ENCODE measurements at places on chromosomes 1 and 21.

DNA sequence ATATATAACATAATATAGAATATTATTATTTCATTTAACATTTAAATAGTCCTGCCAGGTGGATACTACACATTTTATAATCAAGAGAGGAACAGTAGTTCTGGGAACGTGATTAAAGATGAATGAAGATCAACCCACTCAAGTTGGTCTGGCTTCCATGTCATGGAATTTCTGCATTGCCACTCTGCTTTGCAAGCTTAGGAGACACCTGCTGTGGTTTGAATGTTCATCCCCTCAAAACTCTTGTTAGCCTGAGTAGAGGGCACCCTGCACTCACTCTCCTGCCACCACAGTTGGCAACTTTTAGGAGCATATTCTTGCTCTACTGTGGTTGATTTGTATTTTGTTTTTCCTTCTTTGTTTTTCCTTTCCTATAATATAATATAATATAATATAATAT lies 153.2 kb downstream of the GLUL start:
- DNase-seq = no peak

DNA sequence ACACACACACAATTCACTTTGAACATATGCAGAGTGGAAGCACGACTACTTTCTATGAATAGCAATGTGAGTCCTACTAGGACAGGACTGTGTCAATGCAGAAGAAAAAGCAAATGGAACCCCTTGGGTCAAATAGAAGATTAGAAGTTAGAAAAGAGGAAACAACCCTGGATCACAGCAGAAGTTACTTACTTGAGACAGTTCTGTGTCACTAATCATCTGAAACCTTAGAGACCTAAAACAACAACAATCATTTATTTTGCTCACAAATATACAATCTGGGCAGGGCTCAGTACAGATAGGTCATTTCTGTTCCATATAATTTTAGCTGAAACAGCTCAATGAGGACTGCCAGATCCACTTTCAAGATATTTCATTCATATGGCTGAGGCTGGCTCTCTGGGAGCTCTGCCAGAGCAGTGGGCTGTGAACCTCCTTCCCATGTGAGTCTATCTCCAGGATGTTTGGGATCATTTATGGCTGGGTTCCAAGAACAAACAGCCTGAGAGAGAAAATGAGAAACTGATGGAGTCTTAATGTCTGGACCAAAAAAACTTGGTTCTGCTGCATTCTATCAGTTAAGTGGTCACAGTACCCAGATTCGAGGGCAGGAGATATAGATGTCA lies 42.5 kb upstream of the IL10 start:
- no peak for DNase-seq

DNA sequence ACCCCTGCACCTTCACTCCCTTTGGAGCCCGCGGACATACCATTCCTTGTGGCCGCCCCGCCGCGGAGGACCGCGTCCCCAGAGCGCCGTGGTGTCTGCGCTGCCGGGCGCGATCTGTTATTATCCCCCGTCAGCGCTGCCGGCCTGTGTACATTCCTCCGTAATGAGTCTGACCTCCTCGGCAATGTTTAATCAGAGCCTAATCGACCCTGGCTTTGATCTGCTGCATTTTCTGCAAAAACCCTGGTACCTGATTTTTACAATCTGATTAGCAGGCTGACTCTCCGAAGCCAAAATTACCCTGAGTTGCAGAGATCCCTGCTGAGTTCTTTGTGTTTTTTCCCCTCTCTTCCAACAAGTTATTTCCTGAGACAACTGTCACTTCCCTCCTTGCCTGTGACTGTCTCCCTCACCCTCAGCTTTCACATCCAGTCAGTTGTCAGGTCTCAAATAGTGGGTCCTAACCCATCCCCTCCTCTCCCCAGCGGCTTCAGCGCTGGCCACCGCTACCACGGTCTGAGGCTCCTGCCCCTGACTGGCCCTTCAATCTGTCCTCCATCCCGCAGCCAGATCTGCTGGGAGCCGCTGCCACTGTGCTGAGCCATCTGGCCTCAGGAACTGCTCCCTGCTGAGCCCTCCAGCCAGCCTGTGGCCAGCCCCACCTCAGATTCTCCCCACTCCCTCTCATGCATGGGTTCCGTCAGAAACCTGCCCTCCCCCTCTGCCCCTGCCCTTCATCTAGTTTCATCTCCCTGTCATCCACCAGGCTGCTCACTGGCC lies 53.5 kb downstream of the GLIS1 start:
- no peak for DNase-seq

DNA sequence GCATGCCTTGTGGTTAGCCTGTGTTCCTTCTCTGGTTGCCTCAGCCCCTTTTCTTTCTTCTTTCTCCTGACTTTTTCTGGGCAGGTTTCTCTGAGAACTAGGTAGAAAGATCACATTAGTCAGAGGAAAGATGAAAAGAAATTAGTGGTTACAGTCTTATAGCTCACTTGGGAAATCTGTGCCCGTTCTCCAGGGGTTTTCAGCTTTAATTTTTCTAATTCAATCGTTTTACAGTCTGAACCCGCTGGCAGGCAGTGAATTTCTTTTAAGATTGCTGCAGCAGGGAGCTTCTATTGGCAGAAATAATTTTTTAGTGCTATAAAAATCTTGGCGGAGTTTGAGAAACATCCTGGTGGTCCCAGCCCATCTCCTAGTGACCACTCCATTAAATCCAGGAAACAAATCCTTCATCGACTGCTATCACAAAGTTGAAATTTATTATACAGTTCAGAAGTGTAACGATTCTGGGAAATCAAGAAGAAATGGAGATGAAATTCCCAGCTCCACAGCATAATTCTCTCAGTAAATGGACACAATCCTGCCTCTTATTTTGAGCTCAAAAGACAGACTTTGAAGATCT lies 113.1 kb downstream of the PCP4 start:
- no peak for DNase-seq

DNA sequence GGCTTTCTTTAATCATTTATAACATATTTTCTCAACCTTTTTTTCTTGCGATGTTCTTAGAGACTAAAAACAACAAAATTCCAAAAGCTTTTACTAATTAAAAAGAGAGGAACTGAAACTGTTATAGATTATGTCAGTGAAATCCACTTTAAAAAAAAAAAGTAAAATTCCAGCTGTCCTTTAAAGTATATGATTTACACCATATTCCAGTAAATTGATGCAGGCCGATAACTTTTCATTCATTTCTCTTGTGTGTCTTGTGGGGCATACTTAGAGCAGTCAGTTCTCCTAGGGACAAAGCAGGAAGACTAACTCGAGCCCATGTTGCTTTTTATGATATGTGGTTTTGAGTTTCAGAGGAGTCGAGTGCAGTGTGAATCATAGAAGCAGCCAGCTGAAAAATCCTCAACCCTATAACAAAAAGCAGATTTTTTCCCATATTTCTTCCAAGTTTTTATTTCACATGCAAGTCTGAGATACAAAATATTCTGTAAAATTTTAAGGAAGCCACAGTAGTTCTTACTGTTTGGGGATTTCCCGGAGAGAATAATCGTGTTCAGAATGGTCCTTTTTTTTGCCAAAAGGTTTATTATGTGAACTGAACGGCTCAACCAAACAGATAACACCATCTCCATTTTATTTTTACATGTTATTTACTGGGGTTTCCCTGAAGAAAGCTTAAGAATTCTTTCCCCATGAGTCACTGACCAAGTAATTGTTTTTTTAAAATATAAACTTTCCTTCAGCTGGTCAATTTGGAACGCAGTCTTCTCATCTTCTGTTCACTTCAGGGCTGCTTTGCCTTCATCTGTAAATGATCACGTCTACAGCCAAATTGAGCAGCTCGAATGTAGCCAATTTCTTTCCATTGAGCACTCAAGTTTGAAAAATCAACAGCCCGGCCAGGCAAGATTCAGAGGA lies 77.0 kb upstream of the C1orf105 start:
- DNase-seq = peak; percentile 57

DNA sequence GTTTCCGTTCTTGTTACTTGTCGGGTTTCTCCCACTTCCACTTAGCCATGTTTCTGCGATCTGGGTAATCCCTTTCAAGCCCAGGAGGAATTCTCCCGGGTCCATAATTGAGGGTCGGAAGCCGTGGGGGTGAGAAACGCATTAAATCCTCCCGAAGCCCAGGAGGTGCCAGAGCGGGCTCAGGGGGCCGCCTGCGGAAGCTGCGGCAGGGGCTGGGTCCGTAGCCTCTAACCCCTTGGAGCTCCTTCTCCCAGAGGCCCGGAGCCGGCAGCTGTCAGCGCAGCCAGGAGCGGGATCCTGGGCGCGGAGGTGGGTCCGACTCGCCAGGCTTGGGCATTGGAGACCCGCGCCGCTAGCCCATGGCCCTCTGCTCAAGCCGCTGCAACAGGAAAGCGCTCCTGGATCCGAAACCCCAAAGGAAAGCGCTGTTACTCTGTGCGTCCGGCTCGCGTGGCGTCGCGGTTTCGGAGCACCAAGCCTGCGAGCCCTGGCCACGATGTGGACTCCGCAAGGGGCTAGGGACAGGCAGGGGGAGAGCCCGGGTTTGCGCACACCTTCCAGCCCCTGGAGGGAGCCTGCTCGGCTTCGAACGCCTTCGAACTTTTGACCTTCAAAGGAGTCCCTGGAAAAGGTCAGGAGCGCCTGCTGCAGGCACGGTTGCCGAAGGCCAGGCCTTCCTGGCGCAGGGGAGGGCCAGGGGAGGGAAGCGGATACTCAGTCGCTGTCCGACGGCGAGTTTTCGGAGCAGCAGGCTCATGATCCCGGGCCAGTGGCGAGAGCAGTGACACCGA lies 1.7 kb upstream of the SIM2 start:
- no peak for DNase-seq

GRCh38 chr1:5901150-5901549 lies 91.1 kb downstream of the NPHP4 start:
- DNase-seq = no peak

Data from activated CD4-positive, alpha-beta T cell treated with anti-CD3 and anti-CD28 coated beads, Interleukin-10, Interleukin-2, amounts not matched to agents 100 ng/mL and 50 ng/mL, durations not matched to agents 16 hours and 8 hours (primary cell).